H4 (cell line): ENCODE measurements at places on chromosomes 12 and 14.
A peak's percentile ranks its signal among the peaks of the same experiment; 100 is the strongest.

DNA sequence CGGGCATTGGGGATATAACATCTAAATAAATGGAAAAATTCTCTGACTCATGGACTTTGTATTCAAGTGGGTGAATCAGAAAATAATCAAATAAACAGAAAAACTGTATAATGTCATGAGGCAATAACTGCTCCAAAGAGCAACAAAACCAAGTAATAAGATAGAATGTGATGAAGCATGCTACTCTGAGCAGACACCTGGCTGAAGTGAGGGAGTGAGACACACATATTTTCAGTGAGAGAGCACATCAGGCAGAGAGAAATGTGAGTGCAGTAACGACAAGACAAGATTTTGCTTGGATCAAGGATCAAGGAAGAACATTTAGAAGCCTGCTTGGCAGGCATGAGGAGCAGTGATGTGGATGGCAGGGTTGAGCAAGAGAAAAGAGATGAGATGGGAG lies 75.8 kb upstream of the CCDC91 start:
- peak; percentile 8 for DNase-seq

GRCh38 chr14:93953263-93953662 lies 23.1 kb downstream of the ASB2 start:
- DNase-seq: no peak

- no peak for DNase-seq
Measured at GRCh38 chr12:16492820-16493797, 112.9 kb downstream of the LMO3 start.

- DNase-seq: peak; percentile 20
Measured at GRCh38 chr14:77598366-77599070, 17.9 kb downstream of the SPTLC2 start.

- no peak for DNase-seq
Measured at GRCh38 chr12:91216871-91217270, 34.3 kb upstream of the DCN start.

DNA sequence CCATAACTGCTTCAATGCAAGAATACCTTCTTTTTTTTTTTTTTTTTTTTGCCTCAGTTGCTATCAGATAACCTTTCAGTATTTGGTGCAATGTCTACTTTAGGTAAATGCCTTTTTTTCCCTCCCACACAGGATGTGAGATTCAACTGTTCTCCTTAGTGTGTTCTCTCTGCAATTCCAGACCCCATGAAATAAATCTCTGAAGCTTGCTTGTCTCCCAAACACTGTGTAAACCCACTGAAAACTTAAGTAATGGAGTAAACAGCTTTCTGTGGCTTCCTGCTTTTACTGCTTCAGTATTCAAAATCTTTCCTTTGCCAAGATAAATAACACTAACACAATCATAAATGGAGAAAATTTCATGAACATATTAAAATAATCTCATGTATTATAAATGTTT lies 55.8 kb upstream of the CLEC14A start:
- DNase-seq: no peak

DNA sequence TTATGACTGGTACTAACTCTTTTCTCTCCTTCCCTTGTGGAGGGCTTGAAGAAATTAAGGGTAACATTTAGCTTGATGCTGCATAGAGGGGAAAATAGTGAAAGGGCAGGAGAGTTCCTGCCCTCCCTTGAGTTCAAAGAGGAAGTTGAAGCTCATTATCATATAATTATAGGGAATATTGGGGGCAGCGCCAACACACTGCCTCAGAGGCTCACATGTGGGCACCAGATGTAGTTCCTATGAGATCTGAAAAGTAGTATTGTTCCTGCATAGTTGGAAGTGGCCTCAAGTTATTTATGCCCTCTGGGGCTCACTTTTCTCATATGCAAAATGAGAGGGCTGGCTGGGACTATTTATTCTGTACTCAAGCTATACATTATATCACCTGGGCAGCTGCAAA lies 33.0 kb upstream of the FGF23 start:
- no peak for DNase-seq

GRCh38 chr12:84660139-84660538 lies 252.5 kb downstream of the SLC6A15 start:
- DNase-seq: no peak

DNA sequence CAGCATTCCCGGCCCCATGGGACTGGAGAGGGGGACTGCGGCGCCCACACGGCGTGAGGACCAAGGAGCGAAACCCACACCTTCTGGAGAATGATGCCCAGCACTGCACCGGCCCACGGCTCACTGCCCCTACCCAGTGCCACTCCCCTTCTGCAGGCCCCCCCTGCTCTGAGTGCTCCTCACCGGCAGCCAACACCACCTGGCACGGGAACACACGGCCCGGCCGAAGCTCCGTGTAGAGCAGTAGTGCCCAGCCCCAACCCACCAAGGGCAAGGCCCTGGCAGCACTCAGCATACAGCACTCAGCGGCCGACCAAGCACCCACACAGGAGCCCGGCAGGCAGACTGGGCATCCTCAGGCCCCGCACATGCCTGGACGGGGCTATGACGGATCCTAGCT lies 13.4 kb downstream of the BTBD6 start:
- DNase-seq: no peak

DNA sequence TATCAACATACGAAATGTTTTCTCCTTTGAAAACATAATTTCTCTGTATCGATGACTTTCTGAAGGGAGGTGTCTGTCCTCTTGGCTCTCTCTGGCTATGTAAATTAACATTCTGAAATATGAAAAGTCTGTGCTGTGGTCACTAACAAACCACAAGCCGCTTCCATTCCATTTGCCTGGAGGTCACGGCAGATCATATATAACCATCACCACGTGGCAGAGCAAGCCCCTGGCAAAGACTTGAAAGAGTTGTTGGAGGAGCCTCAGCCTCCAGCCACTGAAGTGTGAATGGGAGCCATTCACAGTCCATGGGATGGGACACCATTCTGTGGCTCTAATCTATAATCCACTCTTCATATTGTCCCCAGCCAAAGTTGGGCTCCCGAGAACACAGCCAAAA lies 39.6 kb downstream of the CDKL1 start:
- no peak for DNase-seq

- no peak for DNase-seq
Measured at GRCh38 chr14:82060219-82060618, 526.6 kb upstream of the SEL1L start.

DNA sequence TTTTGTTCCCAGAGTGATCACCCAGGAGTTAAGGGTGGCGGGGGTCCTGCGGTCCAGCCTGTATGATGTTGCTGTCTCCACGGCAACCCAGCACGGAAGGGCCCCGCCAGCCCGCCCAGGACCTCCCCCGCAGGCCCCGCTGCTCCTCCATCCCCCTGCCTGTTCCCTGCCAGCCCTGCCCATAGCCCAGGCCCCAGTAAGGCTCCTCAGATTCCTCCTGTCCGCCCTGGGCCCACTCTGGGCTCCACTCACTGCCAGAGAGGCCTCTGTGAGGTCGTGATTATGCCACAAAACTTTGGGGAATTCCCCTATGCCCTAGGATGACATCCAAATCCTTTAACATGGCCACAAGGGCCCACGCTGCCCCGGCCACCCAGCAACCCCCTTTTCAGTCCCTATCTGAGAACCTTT lies 20.8 kb downstream of the HSP90AA1 start:
- no peak for DNase-seq

- peak; percentile 90 for DNase-seq
Measured at GRCh38 chr14:71753126-71753830, 179.0 kb upstream of the RGS6 start.

DNA sequence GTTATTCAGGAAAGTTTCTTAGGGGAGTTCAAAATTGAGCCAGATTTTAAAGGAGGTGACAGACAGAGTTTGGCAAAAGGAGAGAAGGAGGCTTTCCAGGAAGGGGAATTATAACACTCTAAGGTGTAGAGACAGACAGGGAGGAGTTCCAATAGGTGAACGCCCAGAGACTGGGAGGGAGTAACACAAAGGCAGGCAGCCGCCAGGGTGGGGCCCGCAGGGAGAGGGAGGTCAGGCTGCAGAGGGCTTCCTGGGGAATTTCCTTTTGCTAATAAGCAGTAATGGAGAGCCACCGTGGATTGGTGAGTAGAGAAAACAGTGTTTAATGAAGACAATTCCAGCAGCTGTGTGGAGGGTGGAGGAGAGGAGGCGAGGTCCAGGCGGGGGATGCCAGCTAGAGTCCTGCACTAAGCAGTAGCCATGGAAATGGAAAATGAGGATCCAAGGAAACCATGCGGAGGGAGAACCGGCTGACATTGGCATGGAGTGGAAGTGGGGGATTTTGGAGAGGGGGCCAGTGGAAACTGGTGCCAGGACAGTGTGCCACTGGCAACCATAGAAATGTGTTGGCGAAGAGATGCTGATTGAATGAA lies 22.2 kb downstream of the GRIN2B start:
- DNase-seq: no peak

DNA sequence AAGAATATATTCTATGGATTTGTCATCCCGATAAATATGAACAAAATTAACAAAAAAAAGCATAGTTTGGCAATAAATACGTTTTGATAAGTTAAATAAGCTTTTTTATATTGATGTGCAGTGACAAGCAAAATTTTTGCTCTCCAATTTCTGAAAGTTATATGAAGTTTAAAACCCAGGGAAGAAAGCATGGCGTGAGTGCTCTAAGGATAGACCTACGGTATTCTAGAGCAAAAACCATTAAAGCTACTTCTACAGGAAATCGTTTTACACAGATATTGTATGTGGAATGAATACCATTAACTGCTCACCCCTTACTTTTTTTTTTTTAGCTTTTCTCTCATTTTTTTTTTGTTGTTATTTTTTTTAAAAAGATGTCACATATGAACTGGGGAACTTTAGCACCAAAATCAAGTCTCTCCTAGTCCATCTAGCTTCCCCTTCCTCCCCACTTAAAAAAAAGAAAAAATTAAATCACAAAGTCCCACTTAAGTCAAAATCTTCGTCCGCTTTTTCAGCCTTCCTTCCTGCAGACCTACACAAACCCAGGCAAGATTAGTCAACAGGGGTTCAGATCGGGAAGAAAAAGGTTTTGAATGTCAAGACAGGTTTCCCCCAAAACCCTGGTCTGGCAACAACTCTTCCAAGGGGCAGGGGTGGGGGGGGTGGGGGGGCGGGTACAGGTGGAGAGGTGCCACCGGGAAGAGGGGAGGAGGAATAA lies 4.4 kb downstream of the ZFP36L1 start:
- DNase-seq: no peak

- no peak for DNase-seq
Measured at GRCh38 chr14:58697266-58697929, 59.6 kb downstream of the DACT1 start.

DNA sequence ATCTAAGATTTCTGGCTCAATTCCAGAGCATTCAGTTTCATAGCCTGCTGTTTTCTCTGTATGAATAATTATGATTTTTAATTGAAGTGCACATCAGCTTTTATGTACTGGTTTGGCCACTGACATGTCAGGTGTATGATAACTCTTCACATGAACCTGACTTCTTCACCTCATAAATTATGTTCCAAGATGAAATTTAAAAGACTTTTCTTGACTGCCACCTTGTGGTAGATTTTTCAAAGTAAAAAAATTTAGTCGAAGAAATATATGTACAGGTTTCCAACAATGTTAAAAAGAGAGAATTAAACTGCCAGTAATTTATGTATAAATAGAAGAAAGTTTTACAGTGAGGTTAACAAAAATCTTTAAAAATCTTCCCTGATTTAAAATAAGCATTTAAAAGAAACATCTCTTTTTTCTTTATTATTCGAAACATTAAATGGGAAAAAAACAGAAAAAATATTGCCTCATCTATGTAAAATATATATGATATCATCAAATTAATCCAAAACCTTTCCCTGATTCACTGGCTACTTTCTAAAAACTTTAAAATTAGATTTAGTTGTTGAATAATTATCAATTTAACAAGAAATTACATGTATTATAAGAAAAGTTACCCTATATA lies 124.9 kb upstream of the ATXN7L3B start:
- DNase-seq: peak; percentile 5

- DNase-seq: no peak
Measured at GRCh38 chr12:46112364-46112763, 122.0 kb upstream of the SCAF11 start.

DNA sequence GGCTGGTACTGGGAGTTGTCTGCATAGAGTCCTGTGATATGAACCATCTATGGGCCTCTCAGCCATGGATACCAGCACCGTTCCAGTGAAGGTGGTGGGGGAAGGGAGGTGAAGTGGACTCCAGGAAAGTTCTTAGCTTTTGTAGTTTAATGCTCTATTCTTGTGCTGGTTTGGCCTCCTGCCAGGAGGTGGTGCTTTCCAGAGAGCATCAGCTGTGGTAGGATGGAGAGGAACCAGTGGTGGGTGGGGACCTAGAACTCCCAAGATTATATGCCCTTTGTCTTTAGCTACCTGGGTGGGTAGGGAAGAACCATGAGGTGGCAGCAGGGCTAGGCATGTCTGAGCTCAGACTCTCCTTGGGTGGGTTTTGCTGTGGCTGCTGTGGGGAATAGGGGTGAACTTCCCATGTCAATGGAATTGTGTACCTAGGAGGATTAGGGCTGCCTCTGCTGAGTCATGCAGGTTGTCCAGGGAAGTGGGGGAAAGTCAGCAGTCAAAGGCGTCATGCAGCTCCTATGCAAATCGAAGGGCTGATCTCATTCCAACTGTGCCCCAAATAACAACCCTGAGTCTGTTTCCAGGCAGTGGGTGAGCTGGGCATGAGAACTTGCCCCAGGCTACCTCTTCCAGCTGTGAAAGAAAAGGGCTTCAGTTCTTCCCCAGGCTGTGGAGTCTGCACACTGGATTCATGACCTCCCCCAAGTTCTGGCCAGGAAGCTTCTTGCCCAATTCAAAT lies 14.2 kb downstream of the GZMH start:
- peak; percentile 63 for DNase-seq

GRCh38 chr14:106556665-106557289 lies 1030.4 kb downstream of the TMEM121 start:
- DNase-seq: no peak

GRCh38 chr12:112419297-112420133 lies 768 bp downstream of the PTPN11 start:
- DNase-seq: peak; percentile 54

GRCh38 chr12:114858388-114859146 lies 174.6 kb upstream of the TBX3 start:
- no peak for DNase-seq

GRCh38 chr12:90589956-90590355 lies 365.0 kb downstream of the CCER1 start:
- no peak for DNase-seq

GRCh38 chr14:94918896-94919295 lies 149.0 kb upstream of the GSC start:
- DNase-seq: peak; percentile 14

- DNase-seq: no peak
Measured at GRCh38 chr12:50317203-50317602, 33.9 kb upstream of the LIMA1 start.

GRCh38 chr14:39372656-39373055 lies 59.6 kb downstream of the FBXO33 start:
- no peak for DNase-seq

DNA sequence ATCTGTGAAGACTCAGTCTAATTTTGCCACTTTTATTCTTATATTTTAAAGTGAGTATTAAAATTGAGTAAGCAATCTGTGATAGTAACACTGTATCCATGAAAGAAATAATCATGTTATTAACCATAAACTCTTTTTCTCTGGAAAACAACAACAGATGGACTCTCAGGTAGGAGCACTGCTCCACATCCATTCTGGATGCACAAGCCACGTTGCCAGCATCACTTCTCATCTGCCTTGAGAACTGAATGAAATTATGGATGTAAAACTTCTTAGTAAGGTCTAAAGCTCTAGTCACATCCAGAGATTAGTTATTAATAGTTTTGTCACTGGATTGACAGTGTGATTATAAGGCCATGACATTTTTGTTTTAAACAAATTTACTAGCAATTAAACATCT lies 489.1 kb upstream of the SYT1 start:
- no peak for DNase-seq

GRCh38 chr12:23827353-23827752 lies 122.1 kb downstream of the SOX5 start:
- no peak for DNase-seq
